Stimulated activated CD4-positive, alpha-beta T cell treated with anti-CD3 and anti-CD28 coated beads, TNF-alpha, amount 100 ng/mL, for 1 hour (primary cell): ENCODE measurements at places on chromosomes 6 and 20.

GRCh38 chr20:5797843-5798462 lies 47.8 kb downstream of the SHLD1 start:
- no peak for DNase-seq

DNA sequence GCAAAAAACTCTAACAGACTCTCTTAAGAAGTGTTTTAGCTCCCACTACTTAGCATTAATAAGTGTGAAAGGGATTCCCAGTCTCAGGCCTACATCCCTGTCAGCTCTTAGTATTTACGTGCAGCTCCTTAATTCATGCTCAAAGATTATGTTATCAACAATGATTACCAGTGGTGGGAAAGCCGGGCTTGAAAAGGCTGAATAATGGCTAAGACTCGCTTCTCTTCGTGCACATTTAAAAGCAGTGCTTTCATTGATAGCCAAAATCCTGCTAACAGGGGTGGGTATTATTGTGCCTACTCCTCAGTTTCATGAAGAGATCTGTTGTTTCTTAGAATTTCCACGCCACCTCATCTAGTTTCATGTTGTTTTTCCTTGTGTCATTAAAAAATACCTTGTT lies 518.8 kb downstream of the GRIK2 start:
- DNase-seq, result no peak

GRCh38 chr6:21455071-21455470 lies 138.5 kb upstream of the SOX4 start:
- no peak for DNase-seq

GRCh38 chr6:156928972-156929371 lies 151.8 kb downstream of the ARID1B start:
- DNase-seq, result no peak

- DNase-seq, result no peak
Measured at GRCh38 chr6:42259841-42260395, 42.3 kb upstream of the MRPS10 start.

GRCh38 chr6:22783931-22784330 lies 214.6 kb downstream of the HDGFL1 start:
- no peak for DNase-seq

- DNase-seq, result no peak
Measured at GRCh38 chr6:16437095-16437494, 198.7 kb downstream of the GMPR start.

- DNase-seq, result no peak
Measured at GRCh38 chr6:96171112-96171511, 155.3 kb downstream of the FUT9 start.

- DNase-seq, result no peak
Measured at GRCh38 chr6:105898286-105898685, 187.8 kb upstream of the PRDM1 start.

- DNase-seq, result no peak
Measured at GRCh38 chr6:77620278-77620882, 32.5 kb upstream of the MEI4 start.

DNA sequence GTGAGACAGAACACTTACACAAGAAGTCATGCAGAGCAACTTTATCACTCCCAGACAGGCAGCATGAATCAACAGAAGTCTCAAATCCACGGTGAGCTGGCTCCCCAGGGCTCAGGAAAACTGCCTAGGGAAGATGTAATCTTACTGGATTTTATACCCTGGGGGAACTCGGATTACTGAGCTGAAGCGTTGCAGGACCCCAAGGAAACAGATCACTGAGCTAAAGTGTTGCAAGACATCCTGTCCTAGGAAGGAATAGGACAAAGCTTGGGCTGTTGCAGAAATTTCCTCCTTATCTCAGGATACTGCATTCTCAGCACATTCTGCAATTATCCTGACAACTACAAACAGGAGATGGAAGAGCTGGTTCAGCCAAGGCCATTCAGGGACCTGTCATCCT lies 224.8 kb downstream of the TFAP2A start:
- DNase-seq, result no peak

- no peak for DNase-seq
Measured at GRCh38 chr6:14451594-14452374, 334.2 kb downstream of the CD83 start.

DNA sequence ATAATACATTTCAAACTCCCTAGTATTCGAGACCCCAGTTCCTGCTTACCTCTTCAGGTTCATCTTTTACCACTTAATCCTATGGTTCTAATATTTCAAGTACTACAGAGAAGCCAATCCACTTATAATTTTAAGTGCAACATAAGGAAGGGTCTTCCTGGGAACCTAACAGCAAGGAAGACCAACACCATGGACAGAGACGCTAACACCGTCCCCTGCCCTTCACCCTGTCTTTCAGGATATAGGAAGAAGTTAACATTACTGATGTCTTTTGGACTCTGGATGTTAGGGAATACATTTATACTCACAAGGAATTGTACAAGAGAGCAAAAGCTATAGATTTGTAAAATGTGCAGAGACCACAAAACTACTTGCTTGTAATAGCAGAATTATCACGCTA lies 565.0 kb upstream of the CHD6 start:
- no peak for DNase-seq

- DNase-seq, result no peak
Measured at GRCh38 chr6:21332077-21332476, 261.5 kb upstream of the SOX4 start.

GRCh38 chr6:110484321-110484720 lies 7.9 kb upstream of the SLC22A16 start:
- DNase-seq, result no peak

DNA sequence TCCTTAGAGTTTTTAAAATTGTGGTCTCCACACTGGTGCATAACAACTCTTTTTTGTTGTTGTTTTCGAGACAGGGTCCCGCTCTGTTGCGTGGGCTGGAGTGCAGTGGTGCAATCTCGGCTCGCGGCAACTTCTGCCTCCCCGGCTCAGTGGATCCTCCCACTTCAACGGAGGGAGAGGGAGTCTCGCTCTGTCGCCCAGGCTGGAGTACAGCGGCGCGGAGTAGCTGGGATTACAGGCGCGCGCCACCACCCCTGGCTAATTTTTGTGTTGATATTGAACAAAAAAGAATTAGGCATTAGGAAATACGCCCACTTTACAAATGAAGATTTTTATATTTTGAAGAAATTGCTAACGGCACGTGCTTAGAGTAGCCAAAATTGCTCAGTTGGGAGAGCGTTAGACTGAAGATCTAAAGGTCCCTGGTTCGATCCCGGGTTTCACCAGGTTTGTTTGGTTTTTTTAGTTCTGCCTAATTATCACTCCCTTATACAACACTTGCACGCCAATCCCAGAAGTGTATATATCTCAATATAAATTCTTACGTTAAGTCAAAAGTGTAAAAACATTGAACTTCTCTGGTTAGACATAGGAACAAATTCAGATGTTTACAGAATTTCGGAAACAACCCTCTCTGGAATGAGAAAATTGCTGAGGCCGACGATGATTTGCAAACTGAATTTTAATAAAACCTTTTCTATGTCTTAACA lies 159.6 kb downstream of the TRIM27 start:
- no peak for DNase-seq

DNA sequence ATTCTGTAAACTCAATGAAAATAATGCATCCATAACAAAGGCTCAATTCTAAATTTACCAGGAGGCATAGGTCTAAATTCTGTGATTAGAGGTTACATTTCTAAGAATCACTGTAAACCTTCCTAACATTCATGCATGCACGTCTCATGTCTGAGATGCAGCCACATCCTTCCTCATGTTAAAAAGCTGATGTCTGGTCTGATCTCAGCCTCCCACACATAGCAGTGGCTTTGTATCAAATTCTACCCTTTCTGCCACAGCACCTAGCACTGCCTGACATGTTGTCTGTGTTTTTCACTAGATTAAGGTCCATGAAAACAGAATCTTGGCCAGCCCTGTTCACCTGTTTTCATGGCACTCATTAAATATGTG lies 171.1 kb downstream of the WDR27 start:
- no peak for DNase-seq

GRCh38 chr20:57361517-57361916 lies 10.5 kb downstream of the RAE1 start:
- DNase-seq, result no peak

GRCh38 chr6:164018133-164018532 lies 603.6 kb downstream of the QKI start:
- no peak for DNase-seq

DNA sequence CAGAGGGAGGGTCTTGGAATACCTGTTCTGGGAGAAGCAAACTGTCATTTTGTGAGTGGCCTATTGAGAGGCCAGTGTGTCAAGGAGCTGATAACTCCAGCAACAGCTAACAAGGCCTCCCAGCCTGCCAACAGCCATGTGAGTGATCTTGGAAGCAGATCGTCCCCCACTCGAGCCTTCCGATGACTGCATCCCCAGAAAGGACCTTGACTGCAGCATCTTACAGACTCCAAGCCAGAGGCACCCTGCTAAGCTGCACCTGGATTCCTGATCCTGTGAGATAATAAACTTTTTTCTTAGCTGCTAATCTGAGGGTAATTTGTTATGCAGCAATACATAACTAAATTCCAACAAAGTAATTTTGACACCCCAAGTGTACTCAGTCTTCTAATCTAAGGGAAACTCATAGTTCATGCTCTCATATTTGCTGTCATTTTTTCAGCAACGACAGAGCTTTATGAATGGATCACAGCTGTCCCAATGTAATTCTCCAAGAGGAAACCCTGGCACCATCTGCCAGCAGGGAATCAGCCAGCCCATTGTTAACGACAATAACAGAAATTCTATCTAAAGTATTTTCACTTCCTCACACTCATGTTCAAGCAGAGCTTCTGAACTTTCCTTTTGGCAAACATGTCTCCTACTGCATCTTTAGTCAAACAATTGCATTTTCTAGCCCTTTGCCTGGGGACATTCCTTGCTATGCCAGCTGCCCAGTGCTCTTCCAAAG lies 470.2 kb upstream of the BTBD3 start:
- no peak for DNase-seq

DNA sequence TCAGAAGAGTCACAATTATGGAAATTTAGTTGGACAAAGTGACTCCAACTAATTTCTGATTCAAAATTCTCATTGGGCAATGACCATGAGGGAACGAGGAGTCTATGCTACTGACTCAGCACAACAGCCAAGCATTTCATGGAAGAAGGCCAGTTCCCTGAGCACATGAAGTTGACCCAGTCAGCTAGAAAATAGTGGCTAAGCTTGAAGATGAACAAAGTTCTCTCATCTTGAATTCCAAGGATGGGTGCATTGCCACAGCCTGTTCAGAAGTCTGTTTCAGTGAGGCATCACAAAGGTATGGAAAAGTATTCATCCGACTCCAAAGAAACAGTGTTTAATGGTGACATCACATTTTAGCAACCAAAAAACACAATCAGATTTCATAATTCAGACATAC lies 676.9 kb downstream of the HACE1 start:
- DNase-seq, result no peak

DNA sequence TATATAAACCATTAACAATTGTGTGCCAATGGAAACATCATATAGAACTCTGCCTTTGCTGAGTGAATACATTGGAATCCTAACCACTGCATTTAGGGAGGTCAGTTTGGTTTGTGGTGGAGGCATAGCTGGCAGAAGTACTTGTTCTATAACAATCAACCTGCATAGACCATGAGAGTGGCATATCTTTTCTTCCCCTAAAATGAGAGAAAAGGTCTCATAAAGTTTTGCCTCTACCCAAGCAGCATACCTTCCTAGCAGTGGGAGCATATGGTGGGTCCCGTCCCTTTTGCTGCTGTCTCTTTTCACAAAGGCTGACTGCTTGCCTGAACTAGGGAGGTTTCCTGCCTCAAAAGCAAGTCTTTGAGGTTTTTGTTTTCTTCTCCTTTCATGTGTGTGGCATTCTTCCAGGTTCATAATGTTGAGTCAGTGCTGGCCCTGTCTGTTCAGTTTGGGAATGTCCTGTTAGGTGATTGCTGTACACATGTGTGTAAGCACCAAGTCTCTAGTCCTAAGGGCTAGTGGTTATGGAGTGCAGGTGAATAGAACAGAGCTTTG lies 61.2 kb upstream of the SUPT3H start:
- no peak for DNase-seq
